ENCODE measurements at places on chromosomes 4 and X.

DNA sequence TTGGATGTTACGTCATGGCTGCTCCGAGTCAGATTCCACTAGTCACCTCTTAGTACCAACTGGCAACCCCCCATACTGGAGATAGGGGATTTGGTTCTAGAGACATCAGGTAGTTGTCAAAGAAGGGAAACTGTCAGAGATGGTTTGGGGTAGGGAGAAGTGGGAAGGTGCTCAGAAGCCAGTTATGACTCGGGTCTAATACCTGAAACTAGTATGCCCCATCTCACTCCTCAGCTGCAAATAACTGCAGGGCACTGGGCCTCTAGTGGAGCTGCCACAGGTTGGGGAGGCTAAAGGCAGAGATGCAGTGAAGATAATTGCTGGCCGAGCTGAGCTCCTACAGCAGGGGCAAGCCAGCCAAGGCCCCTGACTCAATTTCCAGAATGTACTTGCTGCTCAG, 30.0 kb downstream of the OTUD6A start:
- H3K4me1 ChIP-seq: no peaks in the 10 kb centered on the region
- no peak overlapping the region for H3K27ac ChIP-seq
- no peak overlapping the region for H3K4me3 ChIP-seq
- peaks cover 2% of the 10 kb centered on the region for H3K36me3 ChIP-seq

DNA sequence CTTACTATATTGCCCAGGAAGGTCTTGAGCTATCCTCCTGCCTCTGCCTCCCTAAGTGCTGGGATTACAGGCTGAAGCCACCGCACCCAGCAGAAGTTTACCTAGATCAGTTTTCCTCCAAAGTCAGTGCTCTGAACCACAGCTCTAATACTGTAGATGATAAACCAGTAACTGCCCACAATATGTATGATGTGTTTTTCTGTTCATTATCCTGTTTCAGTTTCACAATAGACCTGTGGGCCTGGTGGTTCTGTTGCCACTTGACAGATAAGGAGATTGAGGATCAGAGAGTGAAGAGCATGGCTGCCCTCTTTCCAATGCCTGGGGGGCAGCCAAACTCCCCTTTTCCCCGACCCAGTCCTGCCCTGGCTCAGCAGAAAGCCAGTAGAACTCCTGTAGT, 87.0 kb downstream of the EFNB1 start:
- no peak overlapping the region for H3K27ac ChIP-seq
- no peak for DNase-seq
- H3K4me1 ChIP-seq: no peaks in the 10 kb centered on the region
- H3K27me3 ChIP-seq: peaks cover 11% of the 10 kb centered on the region
- peaks cover 2% of the 10 kb centered on the region for H3K36me3 ChIP-seq

- no peaks in the 10 kb centered on the region for H3K27me3 ChIP-seq
- H3K36me3 ChIP-seq: no peaks in the 10 kb centered on the region
- H3K4me1 ChIP-seq: no peaks in the 10 kb centered on the region
- no peak overlapping the region for H3K4me3 ChIP-seq
- no peak overlapping the region for H3K27ac ChIP-seq
- no peak for DNase-seq
These were observed 1972.6 kb downstream of the ARAP2 start for GRCh38 chr4:34271479-34272355.

GRCh38 chrX:103187953-103188475, 26.9 kb upstream of the BEX4 start:
- no peak for DNase-seq
- no peak overlapping the region for H3K4me3 ChIP-seq
- H3K27me3 ChIP-seq: peaks cover 12% of the 10 kb centered on the region
- H3K36me3 ChIP-seq: no peaks in the 10 kb centered on the region

DNA sequence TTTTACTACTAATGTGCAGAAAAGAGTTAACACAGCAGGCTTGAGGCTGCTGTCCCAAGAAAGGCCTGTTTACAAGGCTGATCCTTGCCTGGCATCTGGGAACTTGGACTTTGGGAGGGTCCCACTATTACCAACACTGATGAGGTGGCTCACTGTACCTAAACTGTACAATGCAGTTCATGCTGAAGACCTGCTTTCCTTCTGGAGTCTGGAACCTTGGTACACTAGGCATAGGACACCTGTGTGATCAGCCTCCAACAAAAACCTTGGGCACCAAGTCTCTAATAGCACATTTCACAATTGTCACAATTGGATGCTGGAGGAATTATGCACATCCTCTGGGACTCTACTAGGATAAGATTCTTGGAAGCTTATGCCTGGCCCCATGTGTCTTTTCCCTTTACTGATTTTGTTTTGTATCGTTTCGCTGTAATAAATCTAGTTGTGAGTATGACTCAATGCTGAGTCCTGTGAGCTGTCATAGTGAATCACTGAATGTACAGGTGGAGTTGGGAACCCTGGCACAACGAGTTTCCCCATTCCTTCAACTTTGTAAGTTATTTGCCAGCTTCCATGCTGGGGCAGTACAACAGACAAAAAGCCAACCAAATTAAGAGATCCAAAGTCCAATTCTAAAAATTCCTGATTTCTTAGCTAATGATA, 45.9 kb downstream of the TEC start:
- no peak overlapping the region for H3K4me3 ChIP-seq
- no peak overlapping the region for H3K27ac ChIP-seq
- no peaks in the 10 kb centered on the region for H3K4me1 ChIP-seq
- H3K36me3 ChIP-seq: no peaks in the 10 kb centered on the region
- DNase-seq: no peak

DNA sequence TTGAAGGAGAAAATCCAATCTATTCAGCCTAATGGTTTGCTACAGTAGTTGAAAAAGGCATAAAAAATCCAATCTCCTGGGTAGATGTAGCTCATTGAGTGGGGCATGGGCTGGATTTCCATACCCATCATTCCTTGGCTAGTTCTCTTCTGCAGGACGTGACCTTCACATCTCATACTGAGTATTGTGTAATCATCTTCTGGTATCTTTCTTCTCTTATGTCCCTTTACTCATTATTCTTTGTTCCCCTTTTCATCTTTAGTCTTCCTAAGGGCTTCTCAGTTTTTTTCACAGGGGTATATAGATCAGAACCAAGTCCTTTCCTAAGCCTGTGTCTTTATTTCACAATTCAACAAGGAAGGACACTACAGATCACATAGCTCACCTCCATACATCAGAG, 727.6 kb upstream of the MAGEB2 start:
- H3K27me3 ChIP-seq: no peaks in the 10 kb centered on the region
- no peak overlapping the region for H3K27ac ChIP-seq
- no peak overlapping the region for H3K4me3 ChIP-seq
- H3K36me3 ChIP-seq: no peaks in the 10 kb centered on the region
- no peaks in the 10 kb centered on the region for H3K4me1 ChIP-seq

DNA sequence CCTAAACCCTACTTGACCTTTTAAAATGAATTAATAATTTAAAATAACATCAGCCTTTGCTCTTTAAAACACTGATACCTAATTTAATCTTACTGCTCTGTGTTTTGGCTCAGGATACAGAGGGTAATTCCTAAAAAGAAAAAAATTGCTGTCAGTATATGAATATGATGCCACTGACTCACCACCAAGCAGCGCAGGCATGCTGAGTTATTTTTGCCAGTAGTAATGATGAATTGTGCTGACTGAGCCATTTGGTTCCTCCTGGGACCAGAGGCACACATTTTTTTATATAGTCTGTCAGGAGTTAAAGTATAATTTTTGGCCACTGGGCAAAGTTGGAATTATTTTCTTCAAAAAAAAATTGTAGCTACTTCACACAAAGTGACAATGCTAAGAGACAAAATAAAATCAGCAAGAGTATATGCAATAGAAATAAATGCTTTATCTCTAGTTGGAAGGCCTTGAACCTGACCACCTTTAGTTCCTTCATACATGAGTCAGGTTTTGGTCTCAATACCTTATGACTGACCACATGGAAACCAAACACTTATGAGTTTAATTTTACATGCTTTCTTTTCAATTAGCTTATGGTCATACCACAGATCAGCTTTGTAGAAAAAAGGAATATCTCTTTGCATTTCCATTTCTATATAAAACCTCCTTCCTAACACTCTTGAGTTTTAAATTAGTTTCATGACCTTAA, 115.1 kb downstream of the PPP3CA start:
- peaks cover 41% of the 10 kb centered on the region for H3K4me1 ChIP-seq
- H3K4me3 ChIP-seq: no peak overlapping the region
- H3K27me3 ChIP-seq: no peaks in the 10 kb centered on the region
- H3K27ac ChIP-seq: peak overlapping the region; percentile 75
- H3K36me3 ChIP-seq: no peaks in the 10 kb centered on the region

- H3K4me3 ChIP-seq: no peak overlapping the region
- no peaks in the 10 kb centered on the region for H3K4me1 ChIP-seq
- no peak for DNase-seq
- H3K36me3 ChIP-seq: no peaks in the 10 kb centered on the region
- peaks cover 44% of the 10 kb centered on the region for H3K27me3 ChIP-seq
- H3K27ac ChIP-seq: no peak overlapping the region
These were observed 485 bp downstream of the AADAT start for GRCh38 chr4:170089274-170089667.

DNA sequence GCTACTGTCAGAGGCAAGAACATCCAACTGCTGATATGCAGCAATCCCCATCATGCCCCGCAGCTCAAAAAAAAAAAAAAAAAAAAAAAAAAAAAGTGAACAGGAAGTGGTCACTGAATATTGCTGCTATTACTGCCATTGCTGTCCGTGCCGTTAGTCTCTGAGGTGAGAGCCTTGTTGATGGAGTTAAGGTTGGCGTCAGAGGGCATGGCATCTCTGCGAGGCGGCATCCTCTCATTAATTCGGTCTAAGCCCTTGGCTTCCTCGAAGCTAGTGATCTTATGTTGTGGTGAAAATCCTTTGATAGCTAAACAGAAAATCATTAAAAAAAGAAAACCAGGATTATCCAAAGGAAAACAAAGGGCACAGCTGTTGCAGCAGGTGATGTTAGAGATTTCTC, 321.6 kb downstream of the PPP3CA start:
- DNase-seq: no peak
- H3K27me3 ChIP-seq: no peaks in the 10 kb centered on the region
- H3K4me3 ChIP-seq: no peak overlapping the region

DNA sequence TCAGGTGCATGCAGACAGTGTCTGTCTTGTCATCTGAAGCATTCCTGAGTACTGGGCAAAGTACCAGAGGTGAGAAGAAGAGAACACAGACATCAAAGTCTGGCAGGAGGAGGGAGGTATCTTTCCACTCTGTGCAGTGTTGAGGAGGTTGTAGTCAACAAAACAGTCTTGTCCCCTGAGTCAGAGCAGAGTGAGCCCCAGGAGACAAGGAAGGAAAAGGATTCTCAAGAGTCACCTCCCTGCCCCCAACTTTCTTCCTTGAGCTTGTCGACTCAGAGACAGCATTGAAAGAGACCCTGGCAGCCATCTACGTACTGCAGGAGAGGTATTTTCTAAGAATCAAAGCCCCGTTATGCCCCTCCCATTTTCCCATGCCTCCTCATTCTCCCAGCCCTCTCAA, 4.4 kb upstream of the SRPX start:
- no peaks in the 10 kb centered on the region for H3K36me3 ChIP-seq
- peaks cover 24% of the 10 kb centered on the region for H3K27me3 ChIP-seq
- DNase-seq: no peak
- H3K27ac ChIP-seq: no peak overlapping the region
- H3K4me1 ChIP-seq: no peaks in the 10 kb centered on the region

DNA sequence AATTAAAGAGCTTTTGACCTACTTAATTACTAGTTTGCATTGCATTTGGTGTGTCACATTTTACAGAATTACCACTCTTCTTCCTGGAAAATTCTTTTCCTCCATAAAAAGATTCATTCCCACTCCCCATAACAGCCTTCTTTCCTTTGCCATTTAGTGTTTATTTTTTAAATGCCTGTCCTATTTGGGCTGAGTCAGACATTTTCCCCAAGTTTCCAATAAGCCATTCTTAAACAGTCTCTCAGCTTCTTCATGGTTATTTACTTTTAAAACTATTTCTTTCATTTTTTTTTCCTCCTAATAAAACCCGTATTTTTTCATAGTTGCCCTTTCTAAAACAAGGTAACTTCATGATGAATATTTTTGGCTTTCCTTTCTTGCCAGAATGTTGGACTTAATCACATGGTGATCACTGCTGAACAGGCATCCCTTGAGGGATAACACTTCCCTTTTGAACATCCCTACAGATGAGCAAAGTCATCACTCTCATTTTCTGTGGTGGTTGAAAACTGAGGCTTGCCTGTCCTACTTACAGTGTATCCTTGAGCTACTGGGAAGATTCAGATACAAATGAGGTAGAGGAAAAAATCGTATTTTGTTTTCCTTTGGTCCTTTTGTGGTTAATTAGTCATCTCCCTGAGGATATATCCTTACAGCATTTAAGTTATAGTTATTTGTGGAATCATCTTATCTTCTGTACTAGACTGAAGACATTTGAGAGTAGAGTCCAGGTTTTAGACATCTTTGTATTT, 520.5 kb upstream of the NR3C2 start:
- H3K4me3 ChIP-seq: no peak overlapping the region
- DNase-seq: no peak
- H3K4me1 ChIP-seq: no peaks in the 10 kb centered on the region
- no peaks in the 10 kb centered on the region for H3K36me3 ChIP-seq
- no peak overlapping the region for H3K27ac ChIP-seq

- H3K27me3 ChIP-seq: no peaks in the 10 kb centered on the region
- DNase-seq: no peak
- no peak overlapping the region for H3K4me3 ChIP-seq
- H3K36me3 ChIP-seq: peaks cover 3% of the 10 kb centered on the region
These were observed 175.9 kb downstream of the FBXW7 start for GRCh38 chr4:152360045-152360410.

- H3K27ac ChIP-seq: no peak overlapping the region
- no peaks in the 10 kb centered on the region for H3K27me3 ChIP-seq
- peaks cover 2% of the 10 kb centered on the region for H3K36me3 ChIP-seq
- H3K4me3 ChIP-seq: no peak overlapping the region
- H3K4me1 ChIP-seq: no peaks in the 10 kb centered on the region
These were observed 638.6 kb downstream of the RPA4 start for GRCh38 chrX:97522307-97522706.

DNA sequence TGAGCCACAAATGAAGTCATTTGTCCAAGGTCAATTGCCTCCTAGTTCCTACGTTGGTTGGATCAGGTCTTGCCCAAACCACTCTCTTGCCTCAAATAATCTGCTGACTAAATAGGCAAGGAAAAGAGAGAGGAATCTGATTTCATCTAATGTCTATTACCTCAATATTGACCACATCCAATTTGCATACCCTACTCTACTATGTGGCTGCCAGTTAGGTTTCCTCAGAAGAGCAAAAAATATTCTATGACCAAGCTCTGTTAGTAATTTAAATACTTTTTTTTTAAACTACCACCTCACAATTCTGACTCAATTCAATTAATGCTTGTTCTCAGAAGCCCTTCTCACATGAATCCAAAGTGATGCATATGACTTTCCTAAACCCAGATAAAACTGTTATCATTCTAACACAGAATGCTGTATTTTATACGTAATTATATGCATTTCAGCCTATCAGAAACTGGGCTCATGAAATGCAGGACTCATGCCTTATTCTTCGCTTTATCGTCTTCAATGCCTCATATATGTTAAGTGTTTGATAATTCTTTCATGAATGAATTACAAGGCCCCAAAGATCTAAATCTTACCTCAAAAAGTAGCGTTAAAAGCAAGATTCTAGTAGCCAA, 98.6 kb downstream of the HUWE1 start:
- no peak overlapping the region for H3K4me3 ChIP-seq
- H3K4me1 ChIP-seq: no peaks in the 10 kb centered on the region
- H3K27ac ChIP-seq: no peak overlapping the region
- peaks cover 80% of the 10 kb centered on the region for H3K36me3 ChIP-seq

All from central memory CD8-positive, alpha-beta T cell (primary cell).